GM04503 (cell line): ENCODE measurements at places on chromosomes 12 and 14.

GRCh38 chr12:87413784-87414183 lies 615.4 kb downstream of the C12orf50 start:
- no peak for DNase-seq

DNA sequence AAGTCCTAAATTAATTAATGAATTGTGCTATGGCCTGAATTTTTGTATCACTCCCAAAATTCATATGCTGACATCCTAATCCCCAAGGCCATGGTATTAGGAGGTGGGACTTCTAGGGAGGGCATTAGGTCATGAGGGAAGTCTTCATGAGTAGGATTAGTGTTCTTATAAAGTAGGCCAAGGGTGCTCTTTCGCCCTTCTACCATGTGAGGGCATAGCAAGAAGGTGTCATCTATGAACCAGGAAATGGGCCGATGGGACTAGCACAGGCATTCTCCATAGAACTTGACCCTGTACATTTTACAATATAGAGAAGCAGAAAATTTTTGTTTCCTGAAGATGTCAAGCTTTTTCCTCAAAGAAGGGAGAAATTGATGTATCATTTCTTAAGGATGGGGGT lies 12.5 kb downstream of the SYT10 start:
- no peak for DNase-seq

- no peak for DNase-seq
Observed at GRCh38 chr14:81350344-81351130, 49.6 kb downstream of the STON2 start.

DNA sequence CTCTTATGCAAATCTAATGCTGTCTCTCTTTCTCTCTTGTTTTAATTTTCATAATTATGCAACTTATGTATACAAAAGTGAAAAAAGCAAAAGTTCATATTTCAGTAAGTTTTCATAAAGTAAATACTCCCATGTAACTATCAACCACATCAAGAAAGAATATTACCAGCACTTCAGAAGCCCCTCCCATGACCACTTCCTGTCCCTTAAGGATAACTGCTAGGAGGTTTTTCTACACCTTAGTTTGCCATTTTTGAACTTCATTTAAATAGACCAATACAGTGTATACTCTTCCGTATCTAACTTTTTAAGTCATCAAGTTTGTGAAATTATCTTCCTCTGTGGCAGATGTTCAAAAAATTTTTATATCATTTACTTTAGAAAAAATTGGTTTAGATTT lies 547 bp upstream of the OR4K15 start:
- no peak for DNase-seq

DNA sequence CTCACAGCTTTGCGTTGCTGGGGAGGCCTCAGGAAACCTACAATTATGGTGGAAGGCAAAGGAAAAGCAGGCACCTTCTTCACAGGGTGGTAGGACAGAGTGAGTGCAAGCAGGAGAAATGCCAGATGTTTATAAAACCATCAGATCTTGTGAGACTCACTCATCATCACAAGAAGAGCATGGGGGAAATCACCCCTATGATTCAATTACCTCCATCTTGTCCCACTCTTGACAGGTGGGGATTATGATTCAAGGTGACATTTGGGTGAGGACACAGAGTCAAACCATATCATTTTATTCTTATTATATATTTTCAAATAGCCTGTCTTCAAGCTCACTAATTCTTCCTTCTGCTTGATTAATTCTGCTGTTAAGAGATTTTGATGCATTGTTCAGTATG lies 665.3 kb downstream of the TRHDE start:
- no peak for DNase-seq

DNA sequence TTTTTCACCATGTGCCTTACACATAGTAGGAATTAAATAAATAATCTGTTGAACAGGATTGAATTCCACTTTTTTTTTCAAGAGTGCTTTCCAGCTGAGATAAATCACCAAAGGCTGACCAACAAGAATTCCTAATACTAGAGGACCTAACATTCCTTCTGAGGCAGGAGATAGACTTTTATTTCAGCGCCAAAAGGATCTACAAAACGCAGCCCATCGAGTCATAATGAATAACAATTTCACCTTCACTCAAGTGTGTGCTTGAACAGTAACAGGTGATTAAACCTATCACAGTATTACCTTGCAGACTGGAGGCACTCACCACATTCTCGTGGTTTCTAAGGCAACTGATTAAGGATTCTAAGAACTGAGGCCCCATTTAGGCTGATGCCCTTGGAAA lies 224.3 kb upstream of the ATP2B1 start:
- no peak for DNase-seq

GRCh38 chr12:75760573-75761294 lies 249.3 kb upstream of the KRR1 start:
- no peak for DNase-seq

GRCh38 chr14:29176876-29177275 lies 410.3 kb downstream of the FOXG1 start:
- no peak for DNase-seq

- DNase-seq, result no peak
Observed at GRCh38 chr12:3752741-3753486, at the start of gene CRACR2A. CRACR2A (minus strand) TSS chr12:3753109; CDS start chr12:3696999, 56,110 bp downstream.

GRCh38 chr14:70317969-70318634 lies 41.4 kb downstream of the COX16 start:
- peak; percentile 2 for DNase-seq

DNA sequence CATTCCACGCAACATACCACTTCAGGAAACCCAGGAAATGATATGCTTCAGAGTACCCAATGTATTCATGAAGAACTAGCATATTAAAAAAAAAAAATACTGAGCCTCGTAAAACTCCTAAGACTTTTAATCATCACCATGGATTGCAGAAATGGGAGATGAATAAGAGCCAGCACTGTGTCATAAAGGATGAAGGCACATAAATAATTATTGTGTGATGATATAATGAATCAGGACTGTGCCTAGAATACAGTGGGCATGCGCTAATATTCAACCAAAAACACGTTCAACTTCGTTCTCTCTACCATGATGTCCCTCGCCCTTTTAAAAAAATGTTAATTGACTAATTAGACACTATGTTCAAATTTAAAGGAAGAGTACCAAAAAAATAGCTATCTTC lies 68.7 kb downstream of the CIT start:
- peak; percentile 33 for DNase-seq

DNA sequence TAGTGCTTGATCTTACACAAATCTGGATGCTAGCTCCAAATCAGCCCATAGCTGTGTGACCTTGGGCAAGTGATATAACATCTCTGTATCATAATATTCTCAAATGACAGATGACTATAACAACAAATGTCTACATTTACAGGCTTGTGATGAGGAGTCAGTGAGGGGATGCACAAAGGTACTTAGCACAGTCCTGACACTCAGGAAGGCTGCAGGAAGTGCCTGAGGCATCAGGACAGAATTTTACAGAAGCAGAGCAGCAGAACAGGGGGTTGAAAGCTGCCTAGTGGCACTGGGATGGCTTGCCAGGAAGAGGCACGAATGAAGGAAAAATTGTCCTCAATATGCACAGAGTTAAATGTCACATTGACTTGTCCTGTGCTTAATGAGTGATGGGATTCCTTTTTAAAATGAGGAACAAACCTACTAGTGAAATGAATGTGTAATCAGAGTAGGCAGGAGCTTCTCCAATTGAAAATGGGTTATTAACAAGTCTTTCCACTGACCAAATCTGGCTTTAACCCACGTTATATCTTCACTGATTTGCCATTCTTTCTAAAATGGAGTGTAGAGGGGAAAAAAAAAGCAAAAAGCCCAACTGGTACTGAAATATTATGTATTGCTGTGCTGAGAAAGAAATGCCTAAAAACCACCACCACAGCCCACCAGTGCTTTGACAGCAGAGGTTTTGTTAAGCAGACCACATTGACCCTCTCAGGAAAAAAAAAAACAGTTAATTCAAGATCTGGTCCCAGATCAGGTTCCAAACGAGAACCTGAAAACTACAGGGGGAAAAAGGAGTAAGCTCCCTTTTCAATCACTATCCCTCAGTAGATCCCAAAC lies 11.6 kb downstream of the BTG1 start:
- no peak for DNase-seq

GRCh38 chr14:70641548-70642302 lies at the start of gene TTC9:
TTC9 (plus strand) TSS chr14:70641916; CDS start chr14:70642130, 214 bp downstream.
- DNase-seq, result no peak
